EL (cell line): ENCODE measurements at places on chromosomes 2 and 18.

GRCh38 chr2:20992201-20992711, 51.6 kb downstream of the APOB start:
- DNase-seq = peak; percentile 64

DNA sequence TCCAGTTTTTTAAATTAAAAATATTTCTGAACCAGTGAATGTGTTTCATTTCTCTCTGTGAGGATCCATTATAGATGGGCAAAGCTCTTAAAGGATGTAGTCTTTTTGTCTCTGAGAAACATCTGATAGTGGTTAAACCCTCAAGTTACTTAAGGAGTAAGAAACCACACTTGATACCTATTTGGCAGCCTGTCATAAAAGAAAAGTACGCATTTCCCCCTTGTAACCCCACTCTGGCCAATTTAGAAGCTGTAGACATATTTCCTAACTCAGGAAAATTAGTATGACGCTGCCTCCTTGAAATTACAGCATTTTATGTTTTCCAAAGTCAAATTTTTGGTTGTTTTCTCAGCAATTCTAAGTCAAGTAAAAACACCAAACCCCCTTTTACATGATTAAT, 2.0 kb downstream of the STAT4 start:
- no peak for DNase-seq

DNA sequence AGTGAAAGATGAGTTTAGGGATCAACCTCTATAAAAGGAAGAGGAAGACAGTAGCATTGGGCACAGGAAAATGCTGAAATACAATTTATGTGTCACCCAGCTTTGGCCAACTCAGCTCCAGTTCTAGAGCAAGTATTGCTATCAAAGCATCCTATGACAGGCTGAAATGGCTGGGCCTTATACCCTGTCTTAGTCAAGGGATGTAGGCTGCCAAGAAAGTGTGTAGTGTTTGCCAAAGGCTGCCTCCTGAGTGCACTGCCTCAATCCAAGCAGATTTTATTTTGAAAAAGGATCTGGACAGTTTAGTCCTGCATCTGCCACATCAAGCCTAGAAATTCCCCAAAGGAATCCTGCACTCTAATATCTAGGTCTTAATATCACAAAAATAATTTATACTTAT, 359.9 kb upstream of the ZC3H15 start:
- DNase-seq = no peak

DNA sequence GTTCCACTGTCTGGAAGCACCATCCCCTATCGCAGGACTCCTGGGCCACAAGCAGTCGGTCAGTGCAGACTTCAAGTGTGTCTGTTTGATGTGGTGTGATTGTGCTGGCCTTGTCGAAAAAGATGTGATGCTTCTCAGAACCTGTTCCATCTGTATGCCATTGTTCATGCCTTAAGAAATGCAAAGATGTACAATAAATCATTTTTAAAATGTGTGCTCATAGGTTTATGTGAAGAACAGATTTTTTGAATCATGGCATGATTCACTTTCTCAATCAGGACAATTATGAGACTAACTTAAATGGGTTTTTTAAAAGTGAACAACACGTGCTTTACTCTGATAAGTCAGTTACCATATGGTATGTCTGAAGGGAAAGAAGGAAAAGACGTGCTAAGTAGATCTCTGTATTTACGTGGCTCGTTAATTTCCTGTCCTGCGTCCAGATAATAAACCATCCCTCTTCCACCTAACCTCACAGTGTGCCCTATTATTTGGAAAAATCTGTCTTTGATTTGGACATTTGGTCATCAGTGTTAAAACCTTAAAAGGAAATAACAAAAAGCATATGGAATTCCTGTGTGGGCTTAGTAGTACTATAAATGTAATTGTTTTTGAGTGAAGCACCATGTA, 54.9 kb downstream of the PRKRA start:
- DNase-seq = no peak

GRCh38 chr2:75605770-75606529, 40.6 kb upstream of the MRPL19 start:
- peak; percentile 99 for DNase-seq

DNA sequence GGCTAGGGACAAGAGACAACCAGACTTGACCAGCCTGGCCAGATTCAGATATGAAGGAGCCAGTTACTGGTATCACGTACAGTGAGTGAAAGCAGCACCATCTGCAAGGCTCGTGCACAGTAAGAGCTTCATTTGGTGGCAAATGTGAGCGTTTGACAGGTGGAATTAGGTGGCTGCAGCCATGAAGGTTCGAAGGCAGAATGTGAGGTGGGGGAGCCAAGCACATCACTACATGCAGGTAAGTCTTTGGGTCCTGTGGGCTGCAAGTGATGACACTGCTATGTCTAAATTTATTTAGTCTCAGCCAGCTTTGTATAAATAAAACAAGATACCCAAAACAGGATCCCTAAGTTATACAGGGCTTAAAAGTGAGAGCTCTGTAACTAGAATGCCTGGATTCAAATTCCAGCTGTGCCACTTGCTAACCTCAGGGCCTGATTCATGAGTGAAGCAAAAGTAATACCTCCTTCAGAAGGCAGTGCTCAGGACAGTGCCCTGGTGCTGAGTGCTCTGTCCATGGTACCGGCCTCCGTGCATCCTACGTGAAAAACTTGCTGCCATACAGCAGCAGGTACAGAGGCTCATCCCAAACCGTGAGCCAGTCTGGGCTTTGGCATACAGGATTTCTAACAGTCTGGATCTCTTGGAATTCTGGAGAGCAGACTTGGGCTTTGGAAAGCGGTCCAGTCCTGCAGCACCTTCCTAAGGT, 18.6 kb downstream of the DDX18 start:
- peak; percentile 17 for DNase-seq

DNA sequence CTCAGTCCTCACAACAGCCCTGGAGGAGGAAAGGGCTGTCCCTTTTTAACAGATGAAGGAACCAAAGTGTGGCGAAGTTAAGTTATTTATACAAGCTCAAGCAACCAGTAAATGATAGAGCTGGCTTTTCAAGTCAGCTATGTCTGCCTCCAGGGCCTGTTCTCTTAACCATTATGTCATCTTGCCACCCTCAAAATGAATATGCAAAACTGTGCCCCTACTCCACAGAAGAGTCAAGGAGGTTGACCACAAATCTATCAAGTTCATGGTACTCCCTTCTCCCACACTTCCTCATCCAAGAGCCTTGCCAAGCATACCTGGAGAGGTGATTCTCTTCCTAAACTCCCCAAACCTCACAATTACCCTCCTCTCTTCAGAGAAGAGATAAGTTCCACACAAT, 37.3 kb upstream of the CREB1 start:
- no peak for DNase-seq

GRCh38 chr2:72089537-72089936, 58.1 kb downstream of the CYP26B1 start:
- no peak for DNase-seq

GRCh38 chr2:191954451-191954850, 107.6 kb upstream of the CAVIN2 start:
- DNase-seq = no peak

GRCh38 chr2:119181791-119182445, 23.4 kb upstream of the C1QL2 start:
- DNase-seq = no peak

- DNase-seq = peak; percentile 79
Measured at GRCh38 chr2:74887445-74887951, 53.6 kb downstream of the HK2 start.

DNA sequence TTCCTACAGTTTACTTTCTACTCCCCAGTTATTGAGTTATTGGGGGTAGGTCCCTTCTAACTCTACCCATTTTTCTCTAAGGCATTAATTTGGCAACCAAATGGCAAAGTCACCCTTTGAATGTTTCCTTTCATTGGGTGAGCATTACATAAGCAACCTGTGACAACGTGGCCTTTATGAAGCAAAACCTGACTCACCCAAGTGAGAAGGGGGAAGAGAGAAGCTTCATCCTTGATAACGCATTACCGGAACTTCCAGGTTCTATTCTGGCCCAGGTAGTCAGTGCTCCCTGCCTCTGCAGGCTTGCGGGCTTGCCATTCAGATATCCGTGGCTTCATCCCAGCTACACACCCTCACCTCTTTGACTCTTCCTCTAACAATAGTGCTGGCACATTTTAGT, 39.1 kb upstream of the FAM124B start:
- DNase-seq = no peak

DNA sequence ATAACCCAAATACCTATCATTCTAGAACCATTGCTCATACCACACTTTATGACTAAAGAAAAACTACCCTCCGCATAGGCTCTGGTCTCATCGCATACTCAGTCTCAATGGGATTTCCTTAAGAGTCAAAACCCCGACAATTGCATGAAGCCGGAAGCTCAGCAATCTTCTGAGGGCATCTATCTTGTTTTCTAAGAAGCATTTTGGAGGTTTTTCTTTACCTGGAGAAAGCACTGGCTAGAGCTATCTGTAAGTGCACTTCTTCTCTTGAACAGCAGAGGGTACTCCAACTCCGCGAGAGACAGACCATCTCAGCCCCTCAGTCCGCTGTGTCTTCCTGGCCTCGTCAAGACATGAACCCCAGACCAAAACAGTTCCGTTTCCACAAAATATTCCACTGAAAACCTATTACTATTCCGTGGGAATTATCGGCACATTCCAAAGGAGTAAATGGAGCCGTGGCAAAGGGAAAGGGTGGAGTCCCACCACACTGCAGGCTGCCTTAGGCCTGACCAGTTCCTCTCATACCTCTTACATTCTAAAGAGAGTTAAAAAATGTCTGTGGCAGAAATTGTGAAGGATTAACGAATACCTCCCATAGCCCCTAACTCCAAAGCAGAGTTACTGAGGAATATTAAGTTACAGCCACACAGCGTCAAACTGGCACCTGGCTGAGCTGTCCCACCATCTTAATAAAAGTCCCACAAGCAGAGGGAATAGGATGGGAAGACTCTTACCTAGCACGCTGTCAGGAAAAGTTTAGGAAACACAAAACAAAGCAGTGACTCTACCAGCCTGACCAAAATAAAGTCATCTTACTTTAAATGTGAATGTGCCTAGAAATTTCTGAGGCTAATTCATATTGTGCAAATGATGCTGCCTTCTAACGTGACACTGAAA, 325.6 kb upstream of the VRK2 start:
- peak; percentile 87 for DNase-seq

DNA sequence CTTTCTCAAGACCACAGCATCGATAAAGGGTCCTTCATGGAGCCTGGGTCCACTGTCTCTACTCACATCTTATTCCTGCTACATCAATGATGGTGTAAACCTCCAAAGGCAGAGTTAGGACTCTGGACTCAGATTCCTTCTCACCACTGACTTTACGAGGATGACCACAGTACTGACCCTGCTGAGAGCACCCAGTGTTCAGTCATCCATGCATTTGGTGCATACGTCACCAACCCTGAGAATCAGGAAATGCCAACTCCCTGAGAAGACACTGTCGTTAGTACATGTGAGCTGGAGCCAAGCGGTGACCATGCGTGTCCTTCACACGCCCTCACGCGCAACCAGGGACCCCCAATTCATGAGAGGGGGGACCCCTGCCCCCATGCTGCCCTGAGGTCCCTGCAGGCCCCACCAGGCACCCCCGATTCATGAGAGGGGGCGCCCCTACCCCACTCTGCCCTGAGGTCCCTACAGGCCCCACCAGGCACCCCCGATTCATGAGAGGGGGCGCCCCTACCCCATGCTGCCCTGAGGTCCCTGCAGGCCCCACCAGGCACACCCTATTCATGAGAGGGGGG, 178.4 kb upstream of the TPO start:
- DNase-seq = peak; percentile 84

- DNase-seq = peak; percentile 32
Measured at GRCh38 chr18:63819786-63820185, 44.6 kb downstream of the SERPINB7 start.

GRCh38 chr18:40606996-40607395, 1348.0 kb upstream of the PIK3C3 start:
- no peak for DNase-seq

DNA sequence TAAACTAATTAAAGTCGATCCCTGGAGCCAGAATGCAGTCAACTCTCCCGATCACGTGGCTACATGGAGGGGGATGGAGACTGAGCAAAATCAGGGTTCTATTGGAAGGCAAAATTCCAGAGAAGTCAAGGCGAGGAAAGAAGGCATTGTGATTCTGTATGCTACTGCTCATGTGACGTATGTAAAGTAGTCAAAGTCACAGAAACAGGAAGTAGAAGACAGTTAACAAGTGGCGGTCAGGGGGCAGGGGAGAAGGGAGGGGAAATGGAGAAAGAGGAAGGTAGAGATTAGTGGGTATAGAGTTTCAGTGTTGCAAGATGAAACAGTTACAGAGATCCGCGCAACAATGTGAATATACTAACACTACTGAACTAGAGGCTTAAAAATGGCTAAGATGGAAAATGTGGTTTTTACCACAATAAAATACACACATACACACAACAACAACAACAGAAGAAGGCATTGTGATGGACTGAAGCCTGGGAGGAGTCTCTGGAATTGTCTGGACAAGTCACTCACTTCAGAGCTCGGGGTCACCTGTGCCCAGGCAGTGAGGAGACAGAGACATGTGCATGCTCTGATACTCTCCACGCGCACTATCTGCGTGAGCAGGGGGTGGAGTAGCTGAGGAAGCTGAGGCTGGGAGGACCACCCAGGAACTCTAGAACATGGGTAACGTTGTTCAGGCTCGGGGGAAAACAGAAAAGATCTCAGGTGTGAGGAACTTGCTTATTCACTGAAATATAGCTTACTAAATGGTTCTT, 89.9 kb upstream of the CDCA7 start:
- DNase-seq = no peak

DNA sequence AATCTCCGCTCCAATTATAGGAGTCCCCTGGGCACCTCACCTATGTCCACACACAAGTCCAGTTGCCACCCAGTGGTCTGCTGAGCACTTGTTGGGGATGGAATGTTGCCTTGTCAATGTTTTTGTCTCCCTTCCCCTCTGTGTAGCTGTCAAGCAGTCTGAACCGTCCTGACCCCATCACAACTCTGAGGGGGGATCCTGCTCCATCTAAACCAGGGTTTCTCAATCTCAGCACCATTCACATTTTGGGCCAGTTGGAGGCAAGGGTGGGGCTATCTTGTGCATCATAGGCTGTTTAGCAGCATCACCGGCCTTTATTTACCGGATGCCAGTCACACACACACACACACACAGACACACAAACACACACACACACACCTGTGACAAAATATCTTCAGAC, 53.0 kb downstream of the CYP26B1 start:
- no peak for DNase-seq

DNA sequence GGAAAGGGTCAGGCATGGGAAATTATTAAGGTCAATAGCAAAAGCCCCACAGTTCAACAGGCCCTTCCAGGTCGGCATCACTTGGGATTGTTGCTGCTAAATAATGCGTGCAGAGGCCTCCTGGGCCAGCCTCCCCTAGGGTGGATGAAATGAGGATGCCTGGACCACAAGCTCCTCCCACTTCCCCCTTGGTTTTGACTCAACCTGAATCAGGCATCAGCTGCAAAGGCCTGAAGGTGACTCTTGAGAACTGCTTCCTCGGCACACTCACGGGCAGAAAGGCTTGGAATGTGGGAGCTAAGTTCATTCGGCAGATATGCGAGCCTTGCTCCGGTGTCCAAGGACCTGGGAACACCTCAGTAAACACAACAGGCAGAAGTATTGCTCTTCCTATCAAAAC, 69.3 kb downstream of the MBP start:
- DNase-seq = peak; percentile 31

DNA sequence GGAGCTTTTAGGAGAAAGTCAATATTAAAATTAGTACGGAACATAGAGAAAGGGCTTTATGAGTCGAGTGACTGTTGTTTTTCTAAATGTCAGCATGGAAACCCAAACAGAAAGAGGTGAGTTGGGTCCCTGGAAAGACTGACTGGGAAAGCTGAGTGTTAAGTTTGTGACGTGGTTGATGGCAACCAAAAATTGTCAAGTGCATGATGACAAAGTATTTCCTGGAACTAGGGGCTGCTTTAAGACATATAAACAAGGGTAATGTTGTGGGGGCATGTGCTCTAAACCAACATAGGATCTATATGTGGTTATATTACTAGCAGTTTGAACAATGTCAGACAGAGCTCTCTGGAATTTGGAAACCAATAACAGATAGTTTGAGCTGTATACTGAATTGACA, 50.9 kb upstream of the GPD2 start:
- no peak for DNase-seq
